MV-4-11 (cell line): ENCODE measurements at places on chromosomes 7 and 10.

- no peak for DNase-seq
These were observed 144.2 kb upstream of the TNRC18 start for GRCh38 chr7:5567790-5568189.

- no peak for DNase-seq
These were observed 43.0 kb downstream of the TMEM130 start for GRCh38 chr7:98826811-98827231.

GRCh38 chr7:42414941-42415505 lies 178.0 kb upstream of the GLI3 start:
- DNase-seq, result no peak

DNA sequence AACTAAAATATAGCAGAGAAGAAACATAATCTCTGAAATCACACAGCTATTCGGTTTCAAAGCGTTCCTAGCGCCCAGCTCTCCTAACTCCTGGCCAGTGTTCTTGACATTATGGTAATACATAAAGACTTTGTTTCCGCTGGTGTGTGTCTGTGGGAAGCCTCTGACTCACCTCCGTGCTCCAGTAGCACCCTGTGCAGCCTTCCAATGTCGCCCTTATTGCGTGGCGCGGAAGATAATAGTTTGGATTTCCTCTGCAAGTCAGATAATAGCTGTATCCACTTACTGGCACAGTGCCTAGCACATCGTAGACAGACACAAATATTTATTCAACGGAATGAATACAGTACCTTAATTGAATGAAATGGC lies 570 bp downstream of the BMS1 start:
- DNase-seq, result peak; percentile 24

- DNase-seq, result peak; percentile 38
These were observed 27.1 kb upstream of the CC2D2B start for GRCh38 chr10:95880704-95881103.

DNA sequence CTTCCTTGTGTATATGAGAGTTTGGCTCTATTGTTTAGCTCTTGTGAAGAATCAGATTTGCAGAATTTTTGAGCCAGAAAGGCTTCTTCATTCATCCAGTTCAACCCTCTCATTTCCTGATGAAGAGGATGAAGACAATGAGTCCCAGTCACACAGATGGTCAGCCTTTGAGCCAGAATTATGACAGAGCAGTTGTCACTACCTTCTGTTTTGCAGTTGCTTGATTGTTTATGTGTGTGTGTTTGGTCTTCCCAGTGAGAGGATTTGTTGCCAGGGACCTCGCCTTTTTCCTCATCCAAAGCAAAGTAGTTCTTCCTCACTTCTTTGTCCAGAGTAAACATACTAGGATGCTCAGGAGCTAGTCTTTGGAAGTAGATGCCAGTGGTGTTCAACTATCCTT lies 15.6 kb downstream of the MDFIC start:
- DNase-seq, result no peak
